ENCODE measurements at places on chromosomes 16 and 17.

DNA sequence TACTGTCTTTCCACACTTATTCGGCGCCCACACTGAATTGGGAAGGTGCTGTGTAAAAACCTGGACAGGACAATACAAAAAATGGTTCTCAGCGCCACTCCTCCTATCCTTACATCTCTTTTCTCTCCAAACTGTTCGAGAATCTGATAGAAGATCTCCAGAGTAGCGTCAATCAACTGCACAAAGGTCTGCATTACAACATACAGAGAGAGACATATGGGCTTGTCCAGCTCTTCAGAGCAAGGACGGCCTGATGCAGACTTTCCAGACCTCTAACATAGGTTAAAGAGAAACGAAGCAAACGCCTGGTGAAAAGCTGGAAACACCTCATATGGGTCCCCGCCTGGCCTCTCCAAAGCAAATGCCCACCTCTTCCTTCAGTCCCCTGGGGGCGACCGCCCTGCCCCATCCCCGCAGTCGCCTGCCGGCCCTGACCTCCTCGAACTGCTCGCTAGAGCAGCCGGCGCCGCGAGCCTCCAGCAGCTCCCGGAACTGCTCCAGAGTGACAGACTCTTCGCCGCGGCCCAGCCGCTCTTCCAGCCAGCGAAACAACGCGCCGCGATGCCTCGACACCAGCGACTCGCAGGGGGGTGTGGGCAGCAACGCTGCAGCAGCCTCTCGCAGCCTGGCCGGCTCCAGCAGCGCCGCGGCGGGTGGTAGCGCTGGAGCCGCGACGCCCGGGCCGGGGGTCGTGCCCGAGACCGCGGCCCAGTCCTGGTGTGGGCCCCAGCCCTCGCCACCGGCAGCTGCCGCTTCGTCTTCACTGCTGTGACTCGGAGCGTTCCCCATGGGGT, 526 bp downstream of the ZZEF1 start:
- no peak for DNase-seq

GRCh38 chr17:21041741-21042457, 912 bp downstream of the USP22 start:
- peak; percentile 19 for DNase-seq

- peak; percentile 87 for DNase-seq
These were observed 17.0 kb downstream of the CAVIN1 start for GRCh38 chr17:42405963-42406495.

- peak; percentile 43 for DNase-seq
These were observed 14.0 kb upstream of the DPEP1 start for GRCh38 chr16:89599451-89599858.

DNA sequence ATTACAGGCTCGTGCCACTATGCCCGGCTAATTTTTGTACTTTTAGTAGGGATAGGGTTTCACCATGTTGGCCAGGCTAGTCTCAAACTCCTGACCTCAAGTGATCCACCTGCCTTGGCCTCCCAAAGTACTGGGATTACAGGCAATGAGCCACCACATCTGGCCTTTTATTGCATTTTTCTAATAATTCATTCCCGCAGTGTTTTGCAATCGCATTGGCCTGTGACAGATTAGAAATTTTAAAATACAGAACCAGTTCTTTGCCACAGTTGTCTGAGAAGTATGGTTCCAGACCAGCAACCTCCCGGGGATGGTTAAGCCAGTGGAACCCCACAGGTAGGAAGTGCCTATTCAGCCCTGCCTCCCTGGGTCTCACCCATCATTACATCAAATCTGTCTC, 3.2 kb upstream of the CRHR1 start:
- DNase-seq = no peak

DNA sequence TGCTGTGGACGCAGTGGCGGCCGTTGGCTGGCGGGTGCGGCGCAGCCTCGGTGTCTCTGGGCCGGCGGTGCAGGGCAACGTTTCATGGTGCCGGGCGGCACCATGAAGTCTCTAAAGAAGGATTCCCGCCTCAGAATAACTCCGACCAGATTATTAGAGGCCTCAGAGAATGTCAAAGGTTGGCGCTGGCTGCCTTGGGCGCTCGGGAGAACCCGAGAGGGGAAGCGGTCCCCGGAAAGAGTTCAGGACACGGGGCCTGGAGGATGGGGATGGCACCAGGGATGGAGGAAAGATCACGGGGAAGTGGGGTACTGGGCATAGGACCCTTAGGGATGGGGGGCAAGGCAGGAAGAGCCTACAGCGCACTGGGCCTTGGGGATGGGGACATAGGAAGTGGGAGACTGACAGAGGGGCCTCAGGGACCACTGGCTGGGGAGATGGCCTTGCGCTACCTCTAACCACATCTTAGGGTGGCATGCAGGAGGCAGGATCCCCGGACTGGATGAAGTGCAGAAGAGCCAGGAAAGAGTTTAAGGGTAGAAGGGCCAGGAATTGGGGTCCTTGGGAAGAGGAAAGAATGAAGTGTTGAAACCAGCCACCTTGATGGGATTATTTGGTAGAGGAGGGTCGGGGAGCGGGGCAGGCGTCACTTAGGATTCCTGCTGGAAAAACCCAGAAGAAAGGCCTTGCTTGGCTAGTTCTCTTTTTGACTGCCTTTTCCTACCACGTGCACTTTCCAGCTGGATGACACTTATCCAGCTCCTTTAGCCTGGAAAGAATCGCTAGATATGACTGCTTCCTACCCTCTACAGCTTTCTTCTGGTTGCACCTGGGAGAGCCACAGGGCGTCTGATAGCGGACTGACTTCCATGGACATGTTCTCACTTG, 578 bp downstream of the MYCBPAP start:
- DNase-seq = no peak

- DNase-seq = no peak
These were observed 35.5 kb upstream of the PSMD7 start for GRCh38 chr16:74261068-74261467.

DNA sequence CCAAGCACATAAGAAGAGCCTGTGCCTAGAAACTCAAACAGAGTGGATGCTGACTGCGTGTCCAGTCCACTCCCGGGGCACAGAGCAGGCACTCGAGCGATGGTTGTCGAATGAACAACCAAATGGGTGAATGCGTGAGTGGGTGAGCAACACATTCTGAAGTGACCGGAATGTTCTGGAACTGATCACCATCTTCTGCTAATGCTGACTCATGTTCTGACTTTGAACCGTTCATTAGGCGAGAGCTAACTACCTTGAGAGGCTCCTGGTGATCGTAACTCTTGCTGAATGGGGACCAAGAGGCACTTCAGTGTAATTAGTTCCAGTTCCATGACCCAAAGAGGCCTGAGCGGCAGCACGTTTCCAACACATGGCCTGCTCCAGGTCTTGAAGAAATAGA, 37.9 kb downstream of the IRF8 start:
- DNase-seq = no peak

DNA sequence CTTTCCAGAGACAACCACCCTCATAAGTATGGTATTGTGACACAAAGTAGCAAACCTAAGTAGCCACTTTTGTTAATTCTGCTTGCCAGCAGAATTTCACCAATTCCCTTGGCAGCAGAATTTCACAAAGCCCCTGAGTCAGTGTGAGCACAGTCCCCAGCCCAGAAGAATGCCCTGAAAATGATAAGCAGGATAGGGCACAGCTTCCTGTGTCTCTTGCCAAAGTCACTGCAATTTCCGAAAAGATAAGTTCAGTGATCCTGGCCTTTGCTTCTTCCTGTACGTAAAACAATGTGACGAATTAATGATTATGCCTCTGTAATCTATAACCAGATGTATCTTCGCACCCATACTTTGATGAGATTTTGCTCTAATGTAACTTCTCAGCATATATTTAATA, 16.0 kb upstream of the WIPF2 start:
- no peak for DNase-seq

GRCh38 chr17:77894126-77894956, 64.2 kb upstream of the TNRC6C start:
- DNase-seq = no peak

DNA sequence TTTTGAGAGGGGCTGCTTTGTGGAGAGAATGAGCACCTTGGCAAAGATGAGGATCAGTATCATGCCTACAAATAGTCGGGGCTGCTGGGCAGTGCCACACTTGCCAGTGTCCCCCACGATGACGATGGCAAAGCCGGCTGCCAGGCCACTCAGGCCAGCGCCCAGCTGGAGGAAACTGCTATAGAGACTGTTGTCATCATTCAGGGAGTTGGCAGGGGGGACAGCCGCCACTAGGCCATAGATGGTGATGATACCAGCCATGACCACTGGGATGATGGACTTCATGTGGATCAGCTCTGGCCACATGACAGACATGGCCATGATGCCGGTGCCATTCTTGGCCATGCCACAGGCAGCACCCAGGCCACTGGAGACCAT, 23.8 kb downstream of the MINK1 start:
- no peak for DNase-seq

GRCh38 chr17:3992370-3992769, 28.1 kb upstream of the ATP2A3 start:
- DNase-seq = no peak

DNA sequence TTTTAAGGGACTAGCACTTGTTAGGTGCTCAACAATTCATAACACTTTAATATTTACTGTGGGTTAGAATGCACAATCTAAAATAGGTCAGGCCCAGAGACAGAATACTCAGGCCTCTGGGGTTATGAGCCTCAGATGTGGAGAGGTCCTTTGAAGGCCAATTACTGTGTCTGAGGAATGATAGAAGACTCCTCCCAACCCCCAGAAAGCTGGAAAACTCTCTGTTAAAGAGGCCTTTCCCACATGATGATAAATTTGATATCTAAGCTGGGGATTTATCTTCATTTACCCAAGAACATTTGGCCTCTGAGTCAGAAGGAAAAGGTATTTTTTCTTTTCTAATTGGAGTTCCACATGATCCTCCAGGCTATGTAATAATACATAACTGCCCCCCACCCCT, 41.1 kb upstream of the MMD start:
- no peak for DNase-seq

GRCh38 chr17:58995247-58995940, 111.3 kb downstream of the TRIM37 start:
- no peak for DNase-seq

- no peak for DNase-seq
These were observed 583.6 kb upstream of the CDH5 start for GRCh38 chr16:65782611-65783600.

DNA sequence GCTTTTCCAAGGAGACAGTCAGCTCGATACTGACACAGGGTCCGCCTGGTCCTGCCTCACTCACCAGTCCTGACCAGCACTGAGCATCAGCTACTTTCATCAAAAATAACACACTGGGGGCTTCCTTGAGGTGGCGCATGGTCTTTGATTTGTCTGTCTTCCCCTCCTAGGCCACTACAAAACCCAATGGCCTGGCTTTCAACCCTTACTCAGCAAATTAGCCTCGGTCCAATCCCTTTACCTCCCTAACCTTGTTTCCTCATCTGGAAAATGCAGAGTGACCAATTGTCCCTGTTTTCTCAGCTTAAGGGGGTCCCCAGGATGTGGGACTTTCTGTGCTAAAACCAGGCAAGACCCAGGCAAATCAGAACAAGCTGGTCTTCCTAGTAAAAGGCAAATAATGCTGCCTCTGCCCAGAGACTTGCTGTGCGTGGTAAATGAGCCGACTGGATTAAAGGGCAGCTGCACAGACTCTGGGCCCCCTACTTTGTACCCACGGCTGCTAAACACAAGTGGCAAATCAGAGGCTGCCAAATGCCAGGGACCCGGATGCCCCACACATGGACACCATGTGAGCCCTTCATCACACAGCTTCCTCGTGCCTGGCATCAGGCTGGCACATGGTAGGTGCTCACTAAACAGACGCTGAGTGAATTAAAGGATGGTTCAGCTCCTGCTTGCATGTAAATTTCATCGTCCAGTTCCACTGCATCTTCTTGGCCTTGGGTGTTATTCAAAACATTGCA, 31.2 kb upstream of the CMIP start:
- DNase-seq = no peak

DNA sequence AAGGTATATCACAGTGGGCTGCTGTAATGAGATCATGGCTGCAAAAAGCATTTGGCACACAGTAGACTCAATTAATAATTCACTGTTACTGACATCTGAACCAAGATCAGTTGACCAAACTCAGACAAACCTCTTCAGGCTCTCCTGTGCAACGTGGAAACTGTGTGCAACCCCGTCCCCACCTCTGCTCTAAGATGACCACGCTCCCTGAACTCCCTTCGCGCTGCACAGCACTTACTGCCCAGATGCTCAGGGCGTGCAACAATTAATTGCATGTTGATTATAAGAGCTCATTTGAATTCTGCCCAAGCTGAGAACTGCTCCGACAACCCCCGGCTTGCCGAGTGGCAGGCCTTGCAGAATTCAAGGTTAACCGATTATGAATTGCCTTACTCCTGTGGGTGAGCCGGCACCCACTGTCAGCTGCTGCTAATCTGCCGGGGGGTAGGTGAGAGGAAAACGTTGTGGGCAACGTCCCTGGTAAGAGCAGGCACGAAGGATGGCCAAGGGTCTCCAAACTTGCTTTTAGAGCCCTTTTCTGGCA, 1.3 kb upstream of the GSG1L start:
- DNase-seq = no peak

GRCh38 chr16:68338326-68339119, 27.7 kb downstream of the PRMT7 start:
- no peak for DNase-seq

DNA sequence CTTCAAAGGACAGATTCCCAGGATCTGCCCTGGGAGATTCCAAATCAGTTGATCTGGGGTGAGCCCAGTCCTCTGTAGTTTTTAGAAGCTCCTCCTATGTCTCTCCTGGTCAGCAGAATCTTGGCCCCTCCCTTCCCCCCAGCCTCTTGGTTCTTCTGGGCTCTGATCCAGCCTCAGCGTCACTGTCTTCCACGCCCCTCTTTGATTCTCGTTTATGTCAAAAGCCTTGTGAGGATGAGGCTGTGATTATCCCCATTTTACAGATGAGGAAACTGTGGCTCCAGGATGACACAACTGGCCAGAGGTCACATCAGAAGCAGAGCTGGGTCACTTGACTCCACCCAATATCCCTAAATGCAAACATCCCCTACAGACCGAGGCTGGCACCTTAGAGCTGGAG, 840 bp upstream of the CDH5 start:
- no peak for DNase-seq

GRCh38 chr16:30985401-30986128, 558 bp downstream of the HSD3B7 start:
- no peak for DNase-seq

DNA sequence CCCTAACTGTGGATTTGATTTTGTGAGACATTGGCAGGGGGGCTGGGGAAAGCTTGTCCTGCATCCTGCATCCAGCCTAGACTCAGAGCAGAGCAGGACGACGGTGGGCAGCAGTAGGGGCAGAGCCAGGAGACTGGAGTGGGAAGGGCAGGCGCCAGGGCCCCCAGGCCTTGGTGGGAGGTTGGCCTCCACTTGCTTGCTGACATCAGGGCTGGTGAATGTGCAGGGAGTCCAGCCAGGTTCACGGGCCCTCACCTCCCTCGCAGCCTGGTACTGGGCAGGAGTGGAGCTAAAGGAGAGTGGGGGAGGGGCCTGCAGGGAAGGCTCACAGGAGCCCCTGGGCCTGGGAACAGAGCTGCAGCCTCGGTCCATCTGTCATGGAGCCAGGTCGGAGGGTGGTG, 2.2 kb upstream of the SMTNL2 start:
- no peak for DNase-seq

All from effector memory CD8-positive, alpha-beta T cell (primary cell).